ENCODE measurements at places on chromosomes 7 and 10.

DNA sequence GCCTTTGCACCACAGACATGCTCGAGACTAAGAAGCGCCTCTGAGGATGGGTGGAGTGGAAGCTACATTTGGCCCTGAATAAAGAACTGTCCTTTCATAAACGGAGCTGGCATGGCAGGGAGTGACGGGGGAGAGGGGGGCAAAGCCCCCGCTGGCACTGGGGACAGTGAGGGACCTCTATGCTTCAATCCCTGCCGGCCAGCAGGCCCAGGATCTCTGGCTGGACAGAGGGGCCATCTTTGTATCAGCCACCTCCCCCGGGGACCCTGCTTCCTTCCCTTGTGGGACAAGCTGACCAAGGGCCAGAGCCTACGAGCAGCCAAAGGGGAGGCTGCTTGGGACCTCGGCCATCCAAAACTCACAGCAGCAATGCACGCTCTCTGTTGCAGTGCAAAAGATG, 28.2 kb upstream of the ECHDC3 start:
- DNase-seq = no peak

DNA sequence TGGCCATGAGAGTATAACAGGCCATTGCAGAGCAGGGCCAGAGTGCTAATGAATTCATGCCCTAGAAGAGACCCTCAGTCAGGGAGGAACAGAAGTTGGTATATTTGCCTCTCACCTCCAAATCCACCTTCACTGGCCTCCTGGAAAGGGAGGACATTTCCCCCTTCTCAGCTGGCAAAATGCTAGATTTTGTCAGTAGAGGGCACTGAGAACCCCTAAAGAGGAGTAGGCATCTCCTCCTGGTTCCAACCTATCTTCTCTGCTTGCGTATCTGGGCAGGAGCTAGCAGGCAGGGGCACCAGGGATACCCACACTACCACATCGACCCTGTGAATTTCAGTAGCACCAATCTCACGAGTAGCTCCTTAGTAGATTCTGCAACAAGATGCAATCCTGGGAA, 79.8 kb upstream of the GHITM start:
- no peak for DNase-seq

GRCh38 chr7:140084142-140084655, 21.4 kb upstream of the PARP12 start:
- no peak for DNase-seq

- no peak for DNase-seq
These were observed 7.8 kb downstream of the ELMO1 start for GRCh38 chr7:37440738-37441385.

- no peak for DNase-seq
These were observed 6.2 kb downstream of the STEAP4 start for GRCh38 chr7:88300401-88300945.

GRCh38 chr10:124087672-124088634, 5.4 kb downstream of the CHST15 start:
- peak; percentile 48 for DNase-seq

DNA sequence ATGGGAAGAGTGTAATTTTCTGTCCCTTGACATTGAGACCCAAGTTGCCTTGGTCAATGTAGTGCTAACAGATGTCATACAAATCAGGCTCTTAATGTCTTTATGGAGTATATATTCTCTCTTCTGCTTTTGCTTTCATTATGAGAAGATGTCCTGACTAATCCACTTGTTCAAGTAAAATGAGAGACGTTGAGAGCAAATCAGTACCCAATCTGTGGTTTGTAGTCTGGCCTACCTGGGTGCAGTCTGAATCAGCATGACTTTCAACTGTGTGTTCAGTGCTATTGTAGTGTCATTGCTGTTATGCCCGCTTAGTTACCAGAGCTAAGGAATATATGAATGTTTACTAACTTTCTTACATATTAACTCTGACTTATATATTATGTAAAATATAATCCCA, 612.4 kb downstream of the ANKRD7 start:
- no peak for DNase-seq

Data from NCI-H2171 treated with DMSO at 0.1 percent for 48 hours (cell line).